ENCODE measurements at places on chromosomes 1 and 21.

DNA sequence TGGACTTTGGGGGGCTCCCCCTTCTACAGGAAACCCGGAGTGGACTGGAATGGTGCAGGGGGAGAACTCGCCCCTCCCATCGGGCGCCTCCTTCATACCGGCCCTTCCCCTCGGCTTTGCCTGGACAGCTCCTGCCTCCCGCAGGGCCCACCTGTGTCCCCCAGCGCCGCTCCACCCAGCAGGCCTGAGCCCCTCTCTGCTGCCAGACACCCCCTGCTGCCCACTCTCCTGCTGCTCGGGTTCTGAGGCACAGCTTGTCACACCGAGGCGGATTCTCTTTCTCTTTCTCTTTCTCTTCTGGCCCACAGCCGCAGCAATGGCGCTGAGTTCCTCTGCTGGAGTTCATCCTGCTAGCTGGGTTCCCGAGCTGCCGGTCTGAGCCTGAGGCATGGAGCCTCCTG lies at the start of gene TNFRSF14:
Gene TNFRSF14, plus strand, starts transcription at position 95 of the 401 bp plus-strand sequence. Its CDS starts 294 bp downstream, at position 389.
- DNase-seq, result no peak

DNA sequence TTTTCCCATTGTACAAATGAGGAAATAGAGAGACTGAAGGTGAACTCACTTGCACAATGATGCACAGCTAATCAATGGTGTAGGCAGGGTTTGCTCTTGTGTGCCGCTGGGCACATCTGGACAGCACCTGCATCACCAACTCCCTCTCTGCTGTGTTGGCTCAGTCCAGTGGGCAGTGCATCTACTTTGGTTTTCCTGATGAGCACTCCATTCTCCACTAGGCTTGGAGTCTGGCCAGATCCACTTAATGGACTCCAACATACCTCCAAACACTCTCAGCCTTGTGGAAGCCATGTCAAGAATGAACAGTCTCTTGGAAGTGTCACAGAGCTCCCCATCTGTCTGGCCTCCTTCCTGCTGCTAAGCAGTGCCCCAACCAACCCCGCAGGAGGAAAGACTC lies 152.2 kb downstream of the HIVEP3 start:
- DNase-seq, result no peak

- DNase-seq, result no peak
Observed at GRCh38 chr1:154406572-154406879, 1.4 kb downstream of the IL6R start.

- DNase-seq, result no peak
Observed at GRCh38 chr1:212559929-212560328, 48.6 kb upstream of the ATF3 start.

GRCh38 chr1:76147917-76148316 lies 73.4 kb downstream of the ST6GALNAC3 start:
- no peak for DNase-seq

DNA sequence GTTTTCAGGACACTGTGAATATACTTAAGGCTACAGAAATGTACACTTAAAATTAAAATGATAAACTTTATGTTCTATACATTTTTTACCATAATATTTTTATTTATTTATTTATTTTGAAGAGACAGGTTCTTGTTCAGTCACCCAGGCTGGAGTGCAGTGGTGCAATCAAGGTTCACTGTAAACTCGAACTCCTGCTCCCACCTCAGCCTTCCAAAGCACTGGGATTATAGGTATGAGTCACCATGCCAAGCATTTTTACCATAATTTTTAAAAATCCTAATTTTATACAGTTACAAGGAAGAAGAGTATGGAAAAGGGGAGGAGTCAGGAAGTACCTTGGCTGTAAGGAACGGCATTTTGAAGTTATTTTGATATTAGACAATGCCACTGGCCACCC lies 23.6 kb upstream of the ANGPTL3 start:
- DNase-seq, result no peak

GRCh38 chr1:87872189-87872588 lies 543.5 kb downstream of the LMO4 start:
- no peak for DNase-seq

DNA sequence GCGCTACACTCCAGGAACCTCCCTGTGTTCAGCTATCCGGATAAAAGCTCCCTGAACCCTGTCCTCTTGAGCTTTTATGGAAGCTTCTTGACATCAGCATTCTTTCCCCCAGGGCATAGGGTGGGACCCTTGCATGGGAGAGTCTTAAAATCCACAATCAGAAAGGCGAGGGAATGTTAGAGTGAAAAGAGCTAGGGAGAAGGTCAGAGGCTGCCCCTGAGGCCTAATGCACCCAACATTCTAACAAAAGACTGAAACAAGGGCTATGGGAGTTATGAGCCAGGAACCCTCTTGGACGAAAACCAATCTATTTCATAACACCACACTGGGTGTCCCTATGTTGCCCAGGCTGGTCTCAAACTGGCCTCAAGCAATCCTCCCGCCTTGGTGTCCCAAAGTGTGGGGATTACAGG lies 36.7 kb downstream of the NEK2 start:
- DNase-seq, result no peak
